ENCODE measurements at places on chromosomes 2 and 18. TPM values are rescaled to one million over a fixed set of nuclear protein-coding genes. Genes with fewer than 3 reads are reported as not detected.

Gene STPG4
- 0.20 TPM for total RNA-seq

Gene CROCC2
- total RNA-seq = 0.20 TPM

Gene ZDBF2
- 7.0 TPM for total RNA-seq

Gene MRPL53
- 30.9 TPM for total RNA-seq

Gene IL36A
- not detected for total RNA-seq

Gene IL36B
- total RNA-seq = not detected

Gene SPR
- 15.6 TPM for total RNA-seq
